ENCODE measurements at places on chromosomes 5 and 9.

DNA sequence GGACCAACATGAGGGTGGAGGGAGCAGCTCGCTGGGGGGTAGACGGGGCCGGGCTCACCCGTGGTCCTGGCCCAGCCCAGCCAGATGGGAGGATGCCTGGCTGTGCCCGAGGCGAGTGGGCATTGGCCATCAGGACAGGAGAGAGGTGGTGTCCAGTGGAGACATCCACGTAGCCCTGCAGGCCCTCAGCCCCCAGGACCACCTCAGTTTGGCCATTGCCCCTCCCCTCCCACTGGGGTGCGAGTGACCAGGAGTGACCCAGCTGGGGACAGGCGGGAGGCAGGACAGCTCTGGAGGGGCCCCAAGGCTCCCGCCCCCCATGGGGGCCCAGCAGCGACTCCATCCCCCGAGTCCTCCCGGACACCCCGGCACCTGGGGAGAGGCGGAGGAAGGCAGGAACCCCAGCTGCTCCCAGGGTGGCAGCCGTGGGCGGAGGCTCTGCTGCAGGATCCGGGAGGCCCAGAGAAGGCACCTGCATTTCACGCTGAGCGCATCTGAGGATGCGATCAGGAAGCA is 8.3 kb downstream of the NOXA1 start:
- DNase-seq = no peak

GRCh38 chr5:90437663-90438062 is 28.1 kb upstream of the CETN3 start:
- no peak for DNase-seq

- DNase-seq = no peak
Observed at GRCh38 chr9:69535286-69535832, 136.8 kb downstream of the APBA1 start.

DNA sequence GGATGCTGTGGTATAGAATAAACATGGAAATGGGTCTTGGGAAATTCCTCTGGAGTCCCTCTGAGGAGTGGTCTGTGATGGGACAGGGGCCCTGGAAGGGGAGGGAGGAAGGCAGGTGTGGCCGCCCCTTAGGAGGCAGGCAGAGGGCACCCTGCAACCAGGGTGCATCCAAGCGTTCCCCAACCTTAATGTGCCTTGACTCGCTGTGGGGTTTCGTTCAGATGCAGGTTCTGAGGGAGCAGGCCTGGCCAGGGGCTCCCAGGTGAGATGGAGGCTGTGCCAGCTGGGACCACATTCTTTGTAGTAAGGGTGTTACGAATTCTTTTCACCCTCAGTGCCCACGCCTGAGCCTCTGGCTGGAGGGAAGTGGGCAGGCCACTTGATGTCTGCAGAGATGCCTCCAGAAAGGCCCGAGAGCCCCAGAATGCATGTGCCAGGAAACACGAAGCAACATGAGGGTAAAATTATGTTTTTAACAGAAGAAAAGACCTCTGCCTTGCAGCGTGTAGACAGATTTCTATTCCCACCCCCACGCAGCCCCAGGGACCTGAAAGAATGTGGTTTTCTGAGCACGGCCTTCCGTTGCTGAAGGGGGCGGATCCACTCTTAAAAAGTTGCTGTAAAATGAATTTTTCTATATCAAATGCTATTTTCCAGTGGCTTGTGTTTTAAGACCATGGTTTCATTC is 150.4 kb upstream of the IER5L start:
- DNase-seq = peak; percentile 23

GRCh38 chr5:38944282-38944681 is 98.5 kb downstream of the OSMR start:
- DNase-seq = no peak

- DNase-seq = no peak
Observed at GRCh38 chr5:82149434-82149833, 128.7 kb downstream of the RPS23 start.

DNA sequence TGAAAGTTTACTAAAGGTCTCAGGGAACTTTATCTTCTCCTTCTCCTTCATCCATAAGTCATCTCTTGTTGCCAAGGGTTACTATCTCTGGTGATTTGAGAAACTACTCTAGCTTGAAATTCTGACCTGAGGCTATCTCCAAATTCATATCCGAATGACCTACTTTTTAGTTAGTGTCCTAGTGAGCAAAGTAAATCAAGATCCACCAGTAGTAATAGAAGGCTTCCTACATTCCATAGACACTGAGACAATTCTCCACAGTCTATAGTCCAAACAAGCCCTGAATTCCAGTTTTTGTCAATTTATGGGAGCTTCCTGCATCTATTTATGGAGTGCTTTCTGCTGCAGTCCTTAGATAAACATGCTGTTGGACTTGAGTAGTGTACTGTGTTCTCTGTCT is 5.0 kb downstream of the IL7R start:
- no peak for DNase-seq

DNA sequence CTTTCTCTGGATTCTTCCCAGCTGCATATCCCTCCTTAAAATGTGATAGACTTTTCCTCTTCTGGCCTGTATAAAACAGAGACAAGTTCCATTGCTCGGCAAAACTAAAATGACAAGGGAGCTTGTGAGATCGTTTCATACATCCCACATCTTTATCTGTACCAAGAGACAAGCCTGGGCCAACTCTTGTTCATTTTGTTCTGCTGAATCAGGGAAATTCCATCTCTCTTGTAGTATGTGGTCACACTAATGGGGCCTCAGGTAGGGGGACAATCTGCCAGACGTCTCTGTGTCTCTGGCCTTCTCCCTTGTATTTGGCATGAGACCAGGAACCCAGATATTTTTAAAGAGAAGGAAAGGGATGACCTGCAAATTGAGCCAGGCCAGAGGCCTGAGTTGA is 18.6 kb upstream of the PAPPA start:
- DNase-seq = no peak

DNA sequence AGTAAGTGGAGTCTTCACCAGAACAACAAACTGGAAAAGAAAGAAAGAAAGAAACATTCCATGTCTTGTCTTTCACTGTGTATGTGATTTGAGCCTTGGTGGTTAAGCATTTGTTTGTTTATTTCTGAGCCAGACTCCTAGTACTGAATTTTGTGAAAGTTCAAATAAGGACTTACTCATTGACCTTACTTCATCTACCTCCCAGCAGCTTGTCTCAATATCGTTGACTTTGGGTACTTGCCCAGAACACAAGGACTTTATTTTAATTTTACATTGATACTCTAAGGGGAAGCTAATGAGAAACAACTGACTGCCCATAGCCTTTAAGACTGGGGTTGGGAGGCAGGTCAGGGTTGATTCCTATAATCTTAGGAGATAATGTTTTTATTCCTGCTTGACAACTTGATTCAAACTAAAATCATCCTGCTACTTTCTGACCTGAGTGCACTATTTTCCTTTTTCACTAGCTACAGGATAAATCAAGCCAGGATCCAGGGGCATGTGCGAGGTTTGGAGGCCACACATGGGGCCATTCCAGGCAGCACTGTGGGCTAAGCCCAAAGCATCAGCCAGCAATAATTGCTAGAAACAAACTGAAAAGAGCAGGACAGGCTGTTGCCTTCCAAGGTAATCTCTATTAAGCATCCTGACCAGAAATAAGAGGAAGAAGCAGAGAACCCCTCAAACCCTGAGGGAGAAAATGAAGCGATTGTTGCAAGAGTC is 138.9 kb upstream of the RUSC2 start:
- DNase-seq = no peak

DNA sequence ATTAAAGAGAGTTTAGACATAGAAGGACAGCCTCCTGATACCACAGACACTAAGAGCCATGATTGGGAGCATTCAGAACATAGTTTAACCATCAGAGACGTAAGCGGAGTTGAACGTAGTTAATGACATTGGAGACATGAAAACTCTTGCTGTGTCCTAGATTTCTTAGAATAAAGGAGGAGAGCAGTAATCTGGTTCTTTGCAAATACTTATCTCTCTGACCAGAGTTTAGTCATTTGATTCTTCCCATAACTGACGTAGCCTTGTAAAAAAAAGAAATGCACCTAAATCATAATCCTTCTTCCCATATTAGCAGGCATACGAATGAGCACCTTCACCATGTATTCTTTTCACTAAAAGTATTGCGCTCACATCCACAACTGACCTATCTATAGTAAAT is 433.3 kb upstream of the SMC2 start:
- DNase-seq = no peak

- DNase-seq = peak; percentile 78
Observed at GRCh38 chr5:154714266-154714986, 40.8 kb upstream of the LARP1 start.

DNA sequence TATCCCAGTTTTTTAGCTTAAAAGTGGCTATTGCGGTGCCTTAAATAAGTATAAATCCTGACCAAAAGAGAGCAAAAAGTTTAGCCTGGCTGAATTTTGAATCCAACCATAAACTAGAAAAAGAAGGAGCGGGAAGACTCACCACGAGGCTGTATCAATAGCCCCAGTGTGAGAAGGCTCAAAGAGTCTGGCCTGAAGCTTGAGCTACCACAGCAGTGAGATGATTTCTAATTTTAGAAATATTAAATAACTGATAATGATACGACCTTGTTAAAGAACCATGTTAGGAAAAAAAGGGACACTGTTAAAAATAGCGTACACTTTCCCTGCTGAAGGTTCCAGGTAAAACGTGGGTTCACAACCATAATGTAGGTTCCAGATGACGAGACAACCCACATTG is 134.1 kb upstream of the ZNF462 start:
- no peak for DNase-seq

GRCh38 chr9:135607401-135608293 is 31.7 kb downstream of the GLT6D1 start:
- no peak for DNase-seq

GRCh38 chr5:159440235-159440634 is 109.9 kb upstream of the IL12B start:
- no peak for DNase-seq

- DNase-seq = peak; percentile 87
Observed at GRCh38 chr9:136978073-136978864, 965 bp downstream of the PTGDS start.

DNA sequence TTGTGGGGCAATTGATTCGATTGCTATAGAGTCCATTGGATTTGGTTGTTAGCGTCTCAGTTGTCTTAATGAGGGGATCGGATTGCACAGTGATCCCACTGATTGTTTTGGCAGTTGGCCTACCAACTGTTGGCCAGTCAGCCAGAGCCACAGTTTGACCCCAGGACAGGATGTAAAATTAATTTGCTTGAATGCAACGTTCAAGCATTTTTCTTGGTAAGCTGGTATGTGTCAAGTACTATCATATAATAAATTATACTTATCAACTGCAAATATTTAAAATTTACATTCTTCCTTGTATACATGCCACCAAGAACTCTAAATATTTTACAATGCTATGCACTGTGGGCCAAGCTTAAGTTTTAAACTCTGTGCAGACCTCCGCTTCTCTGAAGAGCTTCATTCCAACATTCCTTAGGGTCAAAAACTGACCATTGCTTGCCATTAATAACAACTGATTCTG is 80.4 kb upstream of the OSMR start:
- DNase-seq = no peak

DNA sequence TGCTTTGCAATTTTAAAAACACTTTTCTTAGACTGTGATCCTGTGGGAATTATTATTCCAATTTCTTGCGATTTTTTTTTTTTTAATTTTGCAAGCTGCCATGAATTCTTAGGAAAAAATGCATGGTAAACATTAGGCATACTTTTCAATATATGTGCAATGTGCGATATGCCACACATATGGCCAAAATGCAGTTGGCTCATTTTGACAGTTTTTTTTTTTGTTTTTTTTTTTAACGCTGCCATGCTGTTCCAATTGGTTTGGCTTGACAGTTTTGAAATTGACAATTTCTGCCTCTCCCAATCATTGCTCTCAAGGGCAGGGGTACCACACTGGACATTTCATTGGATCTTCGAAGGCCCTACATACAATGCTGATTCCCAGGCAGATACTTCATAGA is 36.4 kb downstream of the DAPK1 start:
- DNase-seq = no peak

- DNase-seq = no peak
Observed at GRCh38 chr5:149824846-149825245, 94.7 kb downstream of the PPARGC1B start.

- no peak for DNase-seq
Observed at GRCh38 chr9:34490360-34490759, 31.8 kb downstream of the DNAI1 start.

Measured in suppressor macrophage treated with lipopolysaccharide for 1 hour (primary cell).